ENCODE measurements at places on chromosomes 11 and 22.
A peak's percentile ranks its signal among the peaks of the same experiment; 100 is the strongest.

DNA sequence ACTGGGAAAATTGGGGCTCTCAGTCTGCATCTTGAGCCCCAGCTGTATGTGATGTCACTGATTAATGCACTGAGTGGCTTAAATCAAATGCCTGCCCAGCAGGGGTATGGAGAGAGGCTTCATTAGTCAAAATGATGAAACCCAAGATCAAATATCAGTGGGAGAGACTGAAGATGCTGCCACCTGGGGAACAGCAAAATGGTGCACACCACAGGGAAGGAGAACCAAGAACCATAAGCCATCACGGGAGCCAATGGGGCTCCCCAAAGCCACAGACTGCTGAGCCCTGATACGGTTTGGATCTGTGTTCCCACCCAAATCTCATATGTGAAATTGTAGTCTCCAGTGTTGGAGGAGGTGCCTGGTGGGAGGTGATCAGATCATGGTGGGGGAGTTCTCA lies 85.6 kb downstream of the CTTN start:
- no peak for DNase-seq

DNA sequence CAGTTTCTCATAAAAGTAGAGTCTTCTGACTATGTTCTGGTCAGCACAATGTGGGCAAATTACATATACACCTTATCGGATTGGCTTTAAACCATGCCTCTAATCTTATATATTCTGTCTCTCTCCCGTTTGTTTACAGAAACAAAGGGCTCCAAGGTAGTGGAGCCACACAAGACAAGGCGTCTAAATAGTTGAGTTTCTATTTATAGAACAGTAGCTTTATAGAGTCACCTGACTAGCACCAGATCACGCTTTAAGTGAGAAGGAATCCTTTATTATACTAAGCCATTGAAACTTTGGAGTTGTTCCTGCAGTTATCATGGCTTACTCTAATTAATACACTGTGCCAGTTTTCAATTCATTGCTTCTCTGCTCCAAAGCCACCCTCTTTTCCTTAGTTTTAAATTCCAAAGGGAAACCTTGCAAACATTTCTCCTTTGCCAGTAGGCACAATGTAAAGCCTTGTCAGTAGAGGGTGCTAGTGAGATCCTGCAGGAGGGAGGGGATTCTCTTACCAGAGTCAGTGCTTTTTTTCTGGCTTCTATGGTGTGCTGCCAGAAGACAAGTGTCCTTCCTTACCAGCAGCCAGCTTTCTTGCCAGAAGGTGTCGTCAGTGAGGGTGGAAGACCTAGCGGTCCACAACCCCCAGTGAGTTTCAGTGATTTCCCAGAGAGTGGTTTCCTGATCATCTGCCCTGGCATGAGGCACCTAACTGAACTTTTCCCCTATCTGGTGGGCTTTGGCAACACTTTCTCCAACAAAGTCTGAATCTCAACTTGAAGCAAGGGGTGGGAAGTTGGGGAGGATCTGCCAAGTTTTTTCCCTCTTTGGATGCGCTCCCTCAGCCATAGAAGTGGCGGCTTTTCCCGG lies 71.7 kb downstream of the RAB38 start:
- no peak for DNase-seq

- DNase-seq = no peak
Measured at GRCh38 chr11:125496529-125496857, 428 bp upstream of the FEZ1 start.

- DNase-seq = no peak
Measured at GRCh38 chr22:38417252-38418060, 37.5 kb downstream of the KCNJ4 start.

- peak; percentile 90 for DNase-seq
Measured at GRCh38 chr11:118921121-118921928, 4.4 kb downstream of the BCL9L start.

DNA sequence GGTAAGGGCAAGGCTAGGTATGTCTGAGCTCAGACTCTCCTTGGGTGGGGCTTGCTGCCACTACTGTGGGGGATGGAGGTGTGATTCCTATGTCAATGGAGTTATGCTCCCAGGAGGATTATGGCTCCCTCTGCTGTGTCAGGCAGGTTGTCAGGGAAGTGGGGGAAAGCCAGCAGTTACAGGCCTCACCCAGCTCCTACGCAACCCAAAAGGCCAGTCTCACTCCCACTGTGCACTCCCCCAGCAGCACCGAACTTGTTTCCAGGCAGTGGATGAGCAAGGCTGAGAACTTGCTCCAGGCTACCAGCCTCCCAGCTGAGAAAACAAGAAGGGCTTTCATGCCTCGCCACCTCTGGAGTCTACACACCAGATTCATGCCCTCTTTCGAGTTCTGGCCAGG lies 18.2 kb downstream of the C11orf91 start:
- DNase-seq = no peak

DNA sequence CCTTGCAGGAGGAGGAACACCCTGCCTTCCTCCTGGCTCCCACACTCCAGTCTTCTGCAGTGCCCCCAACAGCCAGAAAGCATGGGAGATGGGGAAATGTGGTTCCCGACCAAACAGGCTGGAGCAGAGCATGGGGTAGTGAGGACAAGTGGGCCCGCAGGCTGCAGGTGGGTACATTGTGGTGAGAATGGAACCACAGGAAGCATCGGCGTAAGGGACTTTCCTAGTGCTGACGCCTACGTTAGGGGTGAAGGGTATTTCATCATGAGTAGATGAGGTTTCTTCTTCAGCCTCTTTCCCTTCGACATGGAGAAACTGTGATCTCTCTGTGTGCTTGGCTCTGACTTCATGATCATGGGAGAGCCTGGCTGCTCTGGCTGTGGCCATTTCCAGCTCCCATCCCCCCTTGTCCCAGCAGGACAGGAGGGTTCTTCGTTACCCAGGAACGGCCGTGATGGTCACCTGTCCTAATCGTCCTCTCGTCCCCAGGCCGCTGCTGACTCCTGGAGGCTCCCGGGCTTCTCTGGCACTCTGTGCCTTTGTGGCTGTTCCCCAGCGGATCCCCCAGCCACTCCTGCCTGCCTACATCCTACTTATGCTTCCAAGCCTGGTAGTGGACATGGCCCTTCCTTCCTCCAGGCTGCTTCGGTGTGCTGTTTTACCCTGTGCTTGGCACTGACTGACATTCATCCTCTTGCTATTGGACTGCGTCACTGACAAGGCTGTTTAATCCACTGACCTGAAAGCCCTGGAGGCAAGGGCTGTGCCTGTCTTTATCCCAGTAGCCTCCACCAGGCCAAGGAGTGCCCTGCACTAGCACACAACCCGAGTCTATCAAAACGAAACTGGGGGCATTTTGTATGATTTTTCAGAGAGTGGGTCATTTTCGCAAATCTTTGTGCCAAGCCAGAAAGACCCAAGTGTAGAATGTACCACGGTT lies 65.2 kb upstream of the CECR2 start:
- no peak for DNase-seq

DNA sequence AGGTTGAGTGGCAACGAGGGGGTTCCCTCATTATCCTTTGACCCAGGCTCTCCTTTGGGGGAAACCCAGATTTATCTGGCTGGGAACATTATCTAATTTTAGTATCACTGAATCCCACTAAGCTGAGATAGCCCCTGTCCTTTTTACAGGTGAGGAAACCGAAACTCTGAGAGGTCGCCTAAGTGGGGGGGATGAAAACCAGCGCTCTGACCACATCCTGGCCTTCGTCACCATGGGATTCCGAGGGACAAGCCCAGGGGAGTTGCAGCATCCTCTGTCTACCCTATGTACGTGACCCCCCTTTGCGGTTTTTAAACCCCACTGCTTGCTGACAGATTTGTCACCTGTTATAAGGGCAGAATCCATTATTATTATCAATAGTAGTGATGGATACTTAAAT lies 61.0 kb downstream of the ISX start:
- no peak for DNase-seq

DNA sequence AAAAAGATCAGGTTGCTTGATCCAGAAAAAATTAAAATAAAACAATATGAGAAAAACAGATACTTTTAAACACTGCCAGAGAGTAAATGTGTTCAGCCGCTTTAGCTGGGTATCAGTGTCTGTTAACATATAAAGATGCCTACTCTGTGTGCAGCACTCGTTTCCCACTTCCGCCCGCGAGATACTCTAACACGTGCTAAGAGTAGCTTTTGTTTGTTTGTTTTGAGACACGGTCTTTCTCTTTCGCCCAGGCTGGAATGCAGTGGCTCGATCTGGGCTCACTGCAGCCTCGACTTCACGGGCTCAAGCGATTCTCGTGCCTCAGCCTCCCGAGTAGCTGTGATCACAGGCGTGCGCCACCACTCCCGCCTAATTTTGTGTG lies 531 bp upstream of the MEN1 start:
- DNase-seq = no peak

DNA sequence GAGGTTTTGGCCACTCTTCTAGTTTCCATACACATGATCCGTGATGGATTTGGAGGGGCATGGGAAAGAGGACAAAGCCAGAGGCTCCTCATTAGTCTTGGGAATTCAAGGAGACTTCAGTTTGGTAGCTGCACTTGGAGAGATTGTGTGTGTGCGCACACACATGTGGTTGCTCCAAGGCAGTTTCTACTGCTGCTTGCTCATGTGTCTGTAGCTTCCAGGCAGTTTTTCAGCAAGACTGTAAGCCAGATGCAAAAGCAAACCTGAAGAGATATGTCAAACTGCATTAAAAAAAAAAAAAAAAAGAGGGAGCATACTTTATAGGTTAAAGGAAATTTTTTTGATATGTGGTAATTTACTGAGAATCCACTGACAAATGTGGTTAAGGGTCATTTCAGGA lies 95.7 kb downstream of the OSBP2 start:
- DNase-seq = no peak

DNA sequence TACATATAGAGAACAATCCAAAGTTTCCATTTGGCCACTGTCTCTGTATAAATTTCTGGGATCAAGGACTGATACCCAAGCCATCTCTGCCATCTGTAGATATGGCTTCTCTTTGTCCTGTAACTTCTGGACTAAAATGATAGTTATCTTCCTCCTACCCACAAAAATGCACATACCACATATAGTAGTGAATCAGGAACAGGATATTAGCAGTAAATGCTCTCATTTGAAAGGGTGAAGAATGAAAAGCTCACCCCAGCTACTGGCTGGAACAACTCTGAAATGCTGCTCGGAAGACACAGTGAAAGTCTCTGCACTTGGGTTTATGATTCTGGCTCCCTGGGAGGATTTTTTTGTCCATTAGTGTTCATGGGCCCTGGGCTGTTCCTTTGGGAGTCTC lies 856.4 kb upstream of the LRRC4C start:
- DNase-seq = no peak

Data from ascending aorta (tissue), 2 donors.